ENCODE measurements at places on chromosomes 2 and 18.
A peak's percentile ranks its signal among the peaks of the same experiment; 100 is the strongest.

- DNase-seq = no peak
Measured at GRCh38 chr2:84654414-84654813, 138.1 kb downstream of the DNAH6 start.

DNA sequence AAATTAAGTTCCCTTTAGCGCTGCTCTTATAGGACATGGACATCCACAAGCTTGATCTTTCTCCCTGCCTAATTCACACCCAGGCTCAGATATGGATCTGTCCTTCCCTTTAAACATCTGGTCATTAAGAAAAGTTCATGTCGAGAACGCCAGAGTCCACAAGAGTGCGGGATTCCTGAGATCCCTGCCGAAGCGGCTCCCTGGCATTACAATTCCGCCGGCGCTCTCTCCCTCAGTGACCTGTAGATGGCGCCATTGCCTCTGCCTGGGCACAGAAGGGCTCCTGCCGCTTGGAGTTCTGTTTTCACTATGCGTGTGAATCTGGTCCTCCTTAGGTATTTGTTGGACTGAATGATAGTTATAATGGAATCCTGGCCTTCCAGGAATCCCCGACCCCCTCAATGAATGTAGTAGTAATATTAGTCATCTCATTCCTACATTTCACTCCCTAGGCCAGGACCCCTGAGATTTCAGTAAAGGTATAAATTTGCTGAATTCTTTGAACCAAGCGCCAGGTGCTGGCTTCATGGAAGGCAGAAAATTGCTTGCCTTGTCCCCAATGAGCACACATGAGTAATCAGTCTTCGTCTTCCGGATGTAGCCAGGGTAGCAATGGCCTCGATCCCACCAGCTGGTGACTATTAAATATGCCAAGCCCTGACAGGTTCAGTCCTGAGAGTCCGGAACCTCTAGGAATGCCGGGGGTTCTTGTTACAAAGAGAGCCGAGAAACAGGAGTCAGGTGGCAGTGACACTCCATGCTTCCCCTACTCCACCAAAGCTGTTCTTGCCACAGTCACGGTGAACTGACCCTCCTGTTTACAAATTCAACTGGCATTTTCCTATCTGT is 26.4 kb upstream of the CD207 start:
- DNase-seq = peak; percentile 73

GRCh38 chr2:225379856-225380255 is 19.7 kb upstream of the NYAP2 start:
- no peak for DNase-seq

DNA sequence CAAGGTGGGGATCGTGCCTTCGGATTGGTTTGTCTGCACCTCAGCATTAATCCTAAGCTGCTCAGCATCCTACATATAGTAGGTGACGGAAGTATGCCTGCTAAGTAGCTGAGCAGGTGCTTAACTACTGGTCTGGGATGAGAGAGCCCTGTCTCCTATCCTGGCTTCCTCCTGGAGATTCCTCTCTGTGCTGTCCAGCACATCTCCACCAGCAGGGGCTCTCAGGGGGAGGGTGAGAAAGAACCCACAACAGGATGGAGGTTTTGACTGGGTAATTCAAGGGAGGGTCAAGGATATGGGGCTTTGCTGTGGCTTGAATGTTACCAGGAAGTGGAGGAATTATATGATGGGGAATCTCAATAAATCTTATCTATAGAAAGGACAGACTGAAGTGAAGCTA is 45.4 kb upstream of the KIF5C start:
- DNase-seq = peak; percentile 31

DNA sequence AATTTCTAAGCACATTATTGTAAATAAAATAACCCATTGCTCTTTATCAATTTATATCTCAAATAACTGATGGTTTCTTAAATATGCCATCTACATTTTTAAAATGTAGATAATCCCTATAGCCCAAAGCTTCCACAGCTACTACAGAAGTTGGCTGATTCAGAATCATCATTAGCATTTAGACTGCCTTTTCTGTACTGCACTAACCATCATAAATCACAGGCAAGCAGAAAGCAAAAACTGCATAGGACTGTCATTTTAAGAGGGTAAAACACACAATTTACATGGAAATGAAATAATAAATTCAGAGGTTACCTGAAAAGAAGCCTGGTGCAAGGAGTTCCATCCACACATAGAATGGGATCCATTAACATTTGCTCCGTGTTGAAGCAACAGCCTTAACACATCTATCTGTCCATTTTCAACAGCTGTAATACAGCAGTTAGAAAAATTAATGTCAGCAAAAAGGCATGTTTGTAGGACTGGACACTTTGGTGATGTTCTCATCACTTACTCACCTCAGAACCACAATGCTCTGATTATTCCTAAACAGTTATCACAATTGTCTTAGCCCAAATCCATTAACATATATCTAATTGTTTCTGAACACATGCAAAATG is 38.4 kb upstream of the CHAC2 start:
- DNase-seq = no peak

DNA sequence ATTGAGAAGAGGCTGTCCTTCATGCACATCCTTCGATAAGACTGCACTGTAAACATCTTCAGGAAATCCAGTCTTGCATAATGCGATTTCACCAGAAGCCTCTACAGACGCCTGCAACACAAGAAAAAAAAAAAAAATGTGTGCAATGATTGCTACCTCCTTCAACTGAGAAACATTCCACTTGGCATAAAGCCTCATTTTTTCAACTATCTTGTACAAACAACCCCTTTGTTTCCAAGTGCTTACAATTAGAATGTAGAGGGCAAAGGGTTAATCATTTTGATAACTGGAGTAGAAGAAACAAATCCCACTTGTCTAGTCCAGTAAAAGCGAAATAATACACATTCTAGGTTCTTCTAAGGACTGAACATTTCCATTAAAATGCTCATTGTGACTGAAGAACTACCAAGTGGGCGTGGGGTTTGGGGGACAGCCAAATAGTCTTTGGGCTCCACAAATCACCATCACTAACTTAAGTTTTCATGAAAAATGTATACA is 29.2 kb downstream of the CDH2 start:
- DNase-seq = peak; percentile 23

GRCh38 chr18:51266773-51267172 is 69.3 kb upstream of the MEX3C start:
- no peak for DNase-seq

DNA sequence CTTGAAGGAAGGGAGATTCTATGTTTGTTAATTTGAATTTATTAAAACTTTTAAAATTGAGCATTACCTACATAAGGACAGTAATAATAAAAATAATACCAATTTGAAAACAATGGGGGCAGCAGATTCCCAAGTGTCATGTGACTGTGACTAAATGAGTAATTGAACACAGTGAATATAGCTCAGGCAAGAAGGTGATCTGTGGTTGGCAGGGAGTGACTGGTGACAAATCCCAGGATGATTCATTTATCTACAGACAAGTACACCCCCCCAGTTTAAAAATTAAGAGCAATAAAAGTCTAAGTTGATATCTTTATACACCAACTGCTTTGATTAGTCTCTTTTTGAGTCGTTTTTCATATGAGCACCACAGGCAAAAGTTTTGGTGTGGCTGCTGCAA is 299.5 kb downstream of the ARHGAP15 start:
- DNase-seq = no peak

DNA sequence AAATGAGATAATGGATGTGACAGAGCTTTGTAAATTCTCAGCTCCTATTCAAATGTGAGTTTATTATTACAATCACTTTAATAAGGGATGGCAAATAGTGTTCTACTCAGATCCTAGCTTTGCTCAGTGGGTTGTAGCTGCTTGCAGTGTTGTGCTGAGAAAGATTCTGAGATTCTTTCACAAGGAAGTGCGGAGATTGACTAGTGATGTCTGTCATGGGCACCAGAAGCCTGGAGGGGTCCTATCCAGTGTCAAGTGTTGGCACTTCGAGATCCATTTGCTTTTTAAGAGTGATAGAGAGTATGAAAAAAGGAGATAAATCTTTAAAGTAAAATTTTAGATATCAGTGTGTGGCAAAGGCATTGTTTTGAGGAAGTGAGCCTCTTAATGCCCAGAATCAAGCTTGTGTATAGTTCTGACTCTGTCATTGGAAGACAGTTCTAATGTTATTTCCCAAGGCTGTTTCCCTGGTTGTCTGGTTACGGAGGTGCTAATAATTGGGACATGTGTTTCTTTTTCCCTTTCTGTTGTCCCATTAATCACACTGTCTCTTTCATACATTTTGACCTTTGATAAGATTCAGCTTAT is 181.7 kb upstream of the SPRED2 start:
- no peak for DNase-seq

GRCh38 chr2:128635361-128635900 is 316.8 kb upstream of the HS6ST1 start:
- no peak for DNase-seq

DNA sequence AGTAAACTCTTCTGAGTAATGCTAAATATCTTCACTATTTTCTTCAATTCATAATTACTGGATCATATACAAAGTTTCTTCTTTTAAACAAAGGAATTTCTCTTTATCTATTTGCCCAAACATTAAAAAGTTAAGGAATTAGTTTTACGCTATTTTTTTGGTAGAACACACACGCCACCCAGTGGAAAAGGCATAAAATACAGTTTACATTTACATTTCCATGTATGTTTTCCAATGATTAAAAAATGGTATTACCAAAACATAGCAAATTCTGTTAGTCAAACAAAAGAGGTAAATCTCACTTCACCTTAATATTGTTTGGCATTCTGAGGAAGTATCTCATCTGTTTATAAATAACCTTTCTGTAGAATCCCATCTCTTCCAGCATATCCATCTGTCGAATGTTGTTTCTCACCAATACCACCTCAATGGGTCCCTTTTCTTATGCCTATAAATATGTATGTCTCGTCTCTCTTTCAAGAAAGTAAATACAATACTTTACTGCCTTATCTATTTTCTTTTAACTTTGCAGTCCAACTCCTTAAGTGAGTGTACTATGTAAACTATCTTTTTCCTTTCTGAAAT is 7.2 kb downstream of the BOLL start:
- DNase-seq = peak; percentile 54

DNA sequence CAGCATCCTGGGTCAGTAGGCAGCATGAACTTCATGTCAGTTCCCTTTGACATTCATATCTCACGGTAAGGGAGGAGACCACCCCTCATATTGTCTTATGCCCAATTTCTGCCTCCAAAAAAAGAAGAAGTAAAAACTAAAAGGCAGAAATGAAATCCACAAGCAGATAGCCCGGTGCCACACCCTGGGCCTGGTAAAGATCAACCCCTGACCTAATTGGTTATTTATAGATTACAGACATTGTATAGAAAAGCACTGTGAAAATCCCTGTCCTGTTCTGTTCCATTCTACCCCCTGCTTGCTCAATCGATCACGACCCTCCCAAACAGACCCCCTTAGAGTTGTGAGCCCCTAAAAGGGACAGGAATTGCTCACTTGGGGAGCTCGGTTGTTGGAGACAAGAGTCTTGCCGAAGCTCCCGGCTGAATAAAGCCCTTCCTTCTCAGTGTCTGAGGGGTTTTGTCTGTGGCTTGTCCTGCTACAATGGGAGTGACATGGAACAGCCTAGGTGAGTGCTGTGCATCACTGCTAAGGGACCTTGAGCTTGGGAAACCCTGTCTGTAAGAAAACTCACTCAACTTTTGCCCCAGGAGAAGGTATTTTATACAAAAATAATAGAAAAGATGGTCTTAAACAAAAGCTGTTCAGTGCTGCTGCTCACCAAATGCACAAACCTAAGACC is 11.1 kb downstream of the NDUFV2 start:
- no peak for DNase-seq

GRCh38 chr2:226643030-226643945 is 156.3 kb downstream of the IRS1 start:
- DNase-seq = no peak

DNA sequence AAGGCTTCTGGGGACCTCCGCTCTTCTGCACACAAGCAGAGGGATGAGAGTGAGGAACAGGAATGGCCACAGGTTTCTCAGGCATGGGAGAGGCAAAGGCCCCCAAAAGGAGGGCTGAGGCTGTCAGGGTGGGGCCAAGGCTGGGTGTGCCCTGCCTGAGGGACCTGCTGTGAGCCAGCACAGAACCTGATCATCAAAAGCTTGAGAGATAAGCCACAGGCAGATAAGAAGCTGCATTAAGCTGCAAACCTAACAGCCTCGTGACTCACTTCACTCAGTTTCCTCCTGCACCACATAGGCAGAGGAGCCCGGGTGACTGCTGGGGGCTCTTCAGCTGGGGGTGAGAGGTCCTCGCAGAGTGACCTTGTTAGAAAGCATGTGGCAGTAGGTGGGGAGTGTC is 64.5 kb upstream of the LAPTM4A start:
- DNase-seq = no peak

DNA sequence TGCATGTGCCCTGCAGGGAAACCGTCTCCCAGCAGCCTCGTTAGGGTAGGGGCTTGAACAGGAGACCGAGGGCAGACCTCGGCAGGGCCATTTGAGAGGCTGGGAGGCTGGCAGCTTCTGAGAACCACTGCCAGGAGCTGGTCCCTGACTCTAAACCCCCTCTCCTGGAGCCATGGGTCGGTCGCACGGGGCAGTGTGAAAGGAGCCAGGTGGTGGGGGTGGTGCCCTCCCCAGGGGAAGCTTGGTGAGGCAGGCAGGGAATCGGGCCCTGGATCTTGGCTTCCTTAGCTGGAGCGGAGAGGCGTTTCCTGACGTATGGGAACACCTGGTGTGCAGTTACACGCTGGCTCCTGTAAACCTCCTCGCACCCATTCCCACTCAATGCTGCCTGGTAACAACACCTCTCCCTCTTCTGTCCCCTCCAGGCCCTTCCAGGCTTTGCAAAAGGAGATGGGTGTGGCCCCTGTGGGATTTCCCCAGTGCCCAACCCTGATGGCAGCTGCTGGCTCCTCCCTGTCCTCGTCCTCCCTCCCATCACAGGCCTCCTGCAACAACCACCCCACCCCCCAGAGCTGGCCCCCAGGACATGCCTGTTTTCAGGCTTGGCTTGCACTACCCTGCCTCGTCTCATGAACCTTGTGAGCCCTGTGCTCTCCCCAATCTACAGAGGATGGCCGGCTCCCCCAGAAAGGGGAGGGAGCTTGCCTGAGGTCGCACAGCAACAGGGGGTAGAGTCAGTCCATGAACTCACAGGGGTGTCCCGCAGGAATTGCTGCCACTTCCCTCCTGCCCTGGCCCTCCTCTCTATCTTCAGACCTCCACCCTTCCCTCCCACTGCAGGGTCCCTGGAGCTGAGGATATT is 24.4 kb downstream of the ADRA2B start:
- no peak for DNase-seq

- no peak for DNase-seq
Measured at GRCh38 chr2:109452318-109453305, 161.2 kb downstream of the SEPTIN10 start.

GRCh38 chr2:96202152-96202854 is 6.3 kb downstream of the STARD7 start:
- no peak for DNase-seq

DNA sequence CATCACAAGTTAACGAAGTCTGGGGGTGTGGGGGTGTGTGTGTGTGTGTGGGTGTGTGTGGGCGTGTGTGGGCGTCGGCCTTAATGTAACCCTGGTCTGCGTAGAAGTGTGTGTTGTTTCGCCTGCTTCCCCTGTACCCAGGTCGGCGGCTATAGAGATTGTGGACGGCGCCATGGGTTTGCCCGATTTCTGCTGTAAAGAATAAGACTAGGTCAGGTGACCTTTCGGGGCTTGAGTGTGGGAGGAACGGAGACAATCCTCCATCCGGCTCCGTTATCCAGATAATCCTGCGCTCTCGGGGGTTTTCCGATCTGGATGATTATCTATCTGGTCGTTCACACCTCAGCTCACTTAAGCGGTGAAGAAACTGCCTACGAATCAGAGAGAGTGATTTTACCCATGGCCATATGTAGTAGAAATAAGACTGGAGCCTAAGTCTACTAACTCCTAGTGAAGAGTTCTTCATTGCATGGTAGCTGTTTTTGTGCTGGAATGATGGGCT is 543 bp downstream of the HADHB start:
- DNase-seq = peak; percentile 8

- DNase-seq = no peak
Measured at GRCh38 chr2:241469746-241470145, 38.6 kb downstream of the STK25 start.

- DNase-seq = no peak
Measured at GRCh38 chr2:231146665-231147064, 21.8 kb upstream of the HTR2B start.
